ENCODE measurements at places on chromosomes 7 and 10.

DNA sequence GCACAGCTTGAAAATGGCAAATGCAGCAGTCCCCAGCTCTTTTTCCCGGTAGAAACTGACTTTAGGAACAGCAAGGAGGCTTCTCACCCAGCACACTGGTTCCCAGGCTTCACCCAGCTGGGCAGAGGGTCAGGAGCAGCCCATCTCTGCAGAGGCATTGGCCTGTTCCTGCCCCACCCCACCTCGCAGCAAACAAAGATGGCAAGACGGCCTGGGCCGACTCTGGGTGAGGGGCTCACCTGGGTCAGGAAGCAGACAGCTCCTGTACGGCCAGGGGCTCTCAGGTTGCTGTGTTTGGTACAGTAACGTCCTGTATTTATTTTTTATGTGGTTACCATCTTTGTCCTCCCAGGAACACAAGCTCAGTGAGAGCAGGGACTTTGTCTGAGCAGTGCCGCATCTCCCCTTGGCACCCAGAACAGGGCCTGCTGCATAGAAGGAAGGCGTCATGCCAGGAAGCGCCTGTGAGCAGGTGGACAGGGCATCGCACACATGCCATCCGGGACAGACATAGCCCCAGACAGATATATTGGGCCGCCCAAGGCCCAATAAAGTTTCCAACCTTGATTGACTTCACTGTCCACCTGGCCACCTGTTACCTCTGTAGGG is 585.0 kb upstream of the FOXK1 start:
- no peak for DNase-seq

GRCh38 chr7:6376820-6377219 is 70.9 kb downstream of the DAGLB start:
- no peak for DNase-seq

DNA sequence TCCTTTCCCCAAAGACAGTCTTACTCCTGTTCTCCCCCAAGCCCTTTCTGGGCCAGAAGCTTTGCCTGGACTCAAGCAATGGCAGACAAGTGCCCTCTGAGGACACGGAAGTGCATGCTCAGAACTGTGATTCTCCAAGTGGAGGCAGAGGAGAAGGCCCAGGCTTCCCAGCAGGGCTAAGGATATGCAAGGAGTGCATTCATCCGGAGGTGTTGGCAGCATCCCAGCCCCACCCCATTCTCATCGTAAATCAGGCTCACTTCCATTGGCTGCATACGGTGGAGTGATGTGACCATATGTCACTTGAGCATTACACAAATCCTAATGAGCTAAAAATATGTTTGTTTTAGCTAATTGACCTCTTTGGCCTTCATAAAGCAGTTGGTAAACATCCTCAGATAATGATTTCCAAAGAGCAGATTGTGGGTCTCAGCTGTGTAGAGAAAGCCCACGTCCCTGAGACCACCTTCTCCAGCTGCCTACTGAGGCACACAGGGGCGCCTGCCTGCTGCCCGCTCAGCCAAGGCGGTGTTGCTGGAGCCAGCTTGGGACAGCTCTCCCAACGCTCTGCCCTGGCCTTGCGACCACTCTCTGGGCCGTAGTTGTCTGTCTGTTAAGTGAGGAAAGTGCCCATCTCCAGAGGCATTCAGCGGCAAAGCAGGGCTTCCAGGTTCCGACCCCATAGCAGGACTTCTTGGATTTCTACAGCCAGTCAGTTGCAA is 1.4 kb upstream of the RBP3 start:
- DNase-seq: no peak

DNA sequence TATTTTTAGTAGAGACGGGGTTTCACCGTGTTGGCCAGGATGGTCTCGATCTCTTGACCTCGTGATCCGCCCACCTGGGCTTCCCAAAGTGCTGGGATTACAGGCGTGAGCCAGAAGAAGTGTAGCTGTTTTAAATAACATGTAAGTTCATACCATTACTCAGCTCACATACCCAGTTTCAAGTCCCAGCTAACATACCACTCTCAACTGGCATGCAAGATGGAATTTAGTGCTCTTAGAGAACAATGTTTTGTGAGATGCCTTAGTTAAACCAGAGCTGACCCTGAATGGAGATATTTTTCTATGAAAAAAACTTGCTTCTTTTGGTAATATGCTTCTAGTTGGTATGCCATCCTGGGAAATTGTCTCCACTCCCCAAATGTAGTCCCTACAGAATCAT is 37.3 kb downstream of the HBP1 start:
- no peak for DNase-seq

DNA sequence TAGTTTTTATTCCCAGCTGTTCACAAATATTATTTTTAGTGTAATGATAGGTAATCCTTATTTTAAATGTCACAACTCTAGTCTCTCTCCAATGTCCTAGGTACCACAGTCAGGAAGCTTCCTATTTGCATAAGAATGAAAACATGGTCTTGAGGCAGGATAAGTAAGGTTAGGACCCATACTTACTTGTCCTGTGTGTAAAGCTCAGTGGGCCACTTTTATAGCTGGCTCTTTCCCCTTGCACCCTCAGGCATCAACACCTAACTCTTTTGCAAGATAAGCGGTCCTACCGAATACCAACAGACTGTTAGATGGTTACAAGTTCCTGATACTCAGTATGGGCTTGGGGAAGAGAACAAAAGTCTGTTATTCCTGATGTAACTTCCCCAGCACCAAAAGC is 986.9 kb downstream of the NRG3 start:
- no peak for DNase-seq

- DNase-seq: no peak
These were observed 31.7 kb downstream of the GRIFIN start for GRCh38 chr7:2444476-2444875.

DNA sequence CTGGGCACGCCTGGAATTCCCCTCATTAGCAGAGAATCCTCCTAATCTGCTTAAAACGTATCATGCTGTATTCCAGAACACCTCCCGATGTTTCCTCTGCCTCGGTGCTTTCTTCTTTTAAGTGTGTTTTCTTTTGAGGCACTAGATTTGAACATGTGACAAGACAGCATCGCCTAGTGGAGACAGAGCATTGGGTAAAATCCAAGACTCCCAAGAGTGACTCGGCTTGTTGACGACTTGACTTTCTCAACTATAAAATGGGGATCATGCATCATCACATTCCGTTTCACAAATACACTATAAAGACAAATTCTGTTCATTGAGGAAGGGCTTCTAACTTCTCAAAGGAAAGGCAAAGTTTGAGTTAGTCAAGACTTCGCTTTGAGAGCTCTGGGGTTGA is 105.6 kb upstream of the RNF32 start:
- no peak for DNase-seq

DNA sequence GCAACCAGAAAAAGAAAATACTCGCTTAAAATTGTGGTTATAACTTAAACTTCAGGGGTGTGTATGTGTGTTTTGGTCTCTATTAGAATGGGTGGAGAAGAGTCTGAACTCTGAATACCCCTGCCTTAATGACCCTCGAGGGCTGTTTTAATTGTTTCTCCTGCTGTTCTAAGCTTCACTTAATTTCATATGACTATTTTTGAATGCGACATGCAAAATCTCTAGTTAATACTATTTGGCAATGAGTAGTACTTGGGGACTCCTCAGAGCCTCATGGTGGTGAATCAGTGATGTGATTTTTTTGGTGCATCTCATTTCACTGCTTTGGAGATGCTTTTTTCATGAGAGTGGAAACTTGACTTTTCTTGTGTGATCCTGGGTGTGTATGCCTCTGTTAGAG is 178.6 kb downstream of the CDK14 start:
- DNase-seq: no peak

DNA sequence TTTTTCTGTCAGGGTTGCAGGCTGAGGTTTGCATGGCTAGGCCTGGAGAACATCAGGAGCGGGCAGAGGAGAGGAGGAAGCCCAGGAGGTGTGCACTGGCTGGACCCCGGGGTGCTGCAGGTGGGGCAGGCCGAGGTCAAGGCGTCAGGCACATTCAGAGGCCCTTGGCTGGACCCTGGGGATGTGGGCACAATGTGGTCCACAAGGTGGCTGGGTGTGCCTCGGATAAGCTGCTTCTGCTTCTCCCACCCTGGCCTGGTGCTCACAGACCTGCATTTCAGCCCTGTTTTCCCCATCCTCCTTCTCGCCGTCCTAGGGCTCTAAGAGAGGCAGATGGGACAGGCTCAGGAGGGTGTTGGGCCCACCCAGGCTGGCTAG is 108.2 kb downstream of the ADCY1 start:
- DNase-seq: no peak

GRCh38 chr10:120039046-120039445 is 146.5 kb downstream of the SEC23IP start:
- no peak for DNase-seq

DNA sequence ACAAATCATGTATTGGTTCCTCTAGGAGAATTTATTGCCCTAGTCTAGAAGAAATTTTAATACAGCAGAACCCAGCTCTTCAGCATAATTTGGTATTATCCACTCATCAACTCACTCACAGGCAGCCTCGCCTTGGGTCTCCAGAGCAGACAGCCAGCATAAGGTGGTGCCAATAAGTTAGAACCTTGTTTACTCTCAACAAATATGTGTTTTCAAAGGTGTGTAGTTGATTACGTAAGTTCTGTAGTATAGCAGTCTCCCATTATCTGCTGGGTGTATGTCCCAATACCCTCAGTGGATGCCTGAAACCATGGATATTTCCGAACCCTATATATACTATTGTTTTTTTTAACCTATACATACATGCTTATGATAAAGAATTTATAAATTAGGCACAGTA is 522.5 kb upstream of the LRRN3 start:
- DNase-seq: no peak

GRCh38 chr10:72086466-72087391 is 1.6 kb downstream of the SPOCK2 start:
- DNase-seq: peak; percentile 51
